ENCODE measurements at places on chromosomes 2 and 18. TPM values are rescaled to one million over a fixed set of nuclear protein-coding genes. Genes with fewer than 3 reads are reported as not detected.

DNA sequence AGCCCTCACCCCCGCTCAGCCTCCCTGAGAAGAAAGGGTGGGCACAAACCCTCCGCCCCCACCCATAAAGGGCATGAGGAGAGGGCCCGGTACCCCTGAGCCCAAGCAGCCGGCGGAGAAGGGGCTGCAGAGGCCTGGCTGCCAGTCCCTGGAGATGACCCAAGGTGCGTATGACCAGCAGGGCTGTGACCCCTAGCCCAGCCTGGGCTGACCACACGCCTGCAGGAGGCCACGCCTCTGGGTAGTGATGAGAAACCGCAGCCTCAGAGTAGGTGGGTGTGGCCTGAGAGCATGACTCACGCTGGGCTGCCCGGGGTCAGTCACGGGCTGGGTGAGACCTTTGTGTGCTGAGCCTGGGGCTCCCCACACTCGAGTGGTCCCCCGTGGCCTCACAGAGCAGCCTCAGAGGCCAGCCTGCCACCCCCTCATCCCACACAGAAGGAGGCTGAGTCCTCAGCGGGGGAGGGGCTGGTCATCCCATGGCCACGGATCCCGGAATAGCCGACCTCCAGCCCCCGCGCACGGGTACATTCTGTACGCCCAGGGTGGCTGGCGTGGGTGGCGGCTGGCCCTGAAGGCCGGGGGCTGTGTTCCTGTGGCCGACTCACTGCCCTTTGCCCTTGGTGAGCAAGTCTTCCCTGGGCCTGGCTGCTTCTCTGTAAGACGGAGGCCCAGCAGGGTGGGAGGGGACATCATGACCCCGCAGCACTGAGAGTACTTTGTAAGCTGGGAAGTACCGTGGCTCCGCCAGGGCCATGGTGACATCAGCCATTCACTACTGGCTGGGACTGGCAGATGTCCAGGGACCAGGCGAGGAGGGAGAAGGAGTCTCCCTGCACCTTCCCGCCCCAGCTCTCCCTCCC lies 110.8 kb upstream of the OTOS start:
- peak; percentile 83 for DNase-seq
- no peaks in the 10 kb centered on the region for H3K27me3 ChIP-seq
- H3K4me1 ChIP-seq: peaks cover 22% of the 10 kb centered on the region
- H3K4me3 ChIP-seq: no peak overlapping the region
- H3K36me3 ChIP-seq: no peaks in the 10 kb centered on the region

DNA sequence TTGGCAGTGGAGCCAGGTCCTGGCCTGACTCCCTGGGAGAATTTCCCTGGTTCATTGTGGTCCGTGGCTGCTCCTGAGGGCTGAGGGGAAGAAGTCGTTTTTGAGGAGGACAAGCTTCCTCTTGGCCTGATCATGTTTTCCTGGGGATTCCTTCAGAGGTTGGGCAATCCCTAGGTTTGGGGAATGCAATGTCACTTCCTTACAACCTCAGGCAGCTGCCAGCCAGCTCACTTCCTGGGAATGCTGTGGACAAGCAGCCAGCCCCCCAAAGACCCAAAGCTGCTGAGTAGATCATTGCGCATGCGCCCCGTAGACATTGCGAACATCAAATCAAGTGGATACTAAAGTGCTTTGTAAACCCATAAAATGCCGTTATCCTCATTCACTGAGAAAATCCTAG lies 7.7 kb upstream of the DNMT3A start:
- H3K4me3 ChIP-seq: no peak overlapping the region
- DNase-seq: no peak
- no peaks in the 10 kb centered on the region for H3K27me3 ChIP-seq

AMER3 gene
- 0.70 TPM for total RNA-seq

AFF3 gene
- total RNA-seq: 5.3 TPM
